ENCODE measurements at places on chromosomes 6 and 20.

DNA sequence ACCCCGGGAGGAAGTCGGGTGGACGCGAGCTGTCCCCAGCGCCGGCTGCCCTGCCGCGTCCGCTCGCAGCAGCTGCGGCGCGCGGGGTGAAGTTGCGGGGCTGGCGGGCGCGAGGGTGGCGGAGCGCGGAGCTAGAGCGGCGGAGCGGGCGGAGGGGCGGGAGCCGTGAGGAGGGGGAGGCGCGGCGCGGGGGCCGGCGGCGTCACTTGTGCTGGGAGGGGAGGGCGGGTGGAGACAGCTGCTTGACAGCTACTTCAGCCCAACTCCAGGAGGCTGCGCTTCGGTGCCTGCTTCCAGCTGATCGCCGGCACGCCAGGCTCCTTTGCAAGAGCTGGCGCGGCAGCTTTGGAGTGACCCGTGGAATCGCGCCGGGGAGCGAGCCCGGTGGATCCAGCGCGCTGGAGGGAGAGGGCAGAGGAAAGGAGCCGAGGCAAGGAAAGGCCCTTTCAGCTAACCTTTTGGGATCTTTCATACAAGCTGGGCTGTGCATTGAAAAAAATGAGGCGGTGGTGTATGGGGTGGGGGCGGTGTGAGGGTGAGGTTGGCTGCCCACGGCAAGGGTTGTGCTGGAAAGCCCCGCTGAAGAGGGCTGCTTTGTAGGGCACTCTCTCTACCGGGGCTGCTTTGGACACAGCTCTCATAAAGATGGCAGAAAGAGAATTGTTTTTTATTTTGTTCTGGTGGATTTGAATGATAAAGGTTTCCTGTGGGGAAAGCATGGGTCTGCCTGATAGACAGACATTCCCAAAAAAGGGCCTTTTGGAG, 24.6 kb downstream of the RIPOR2 start:
- DNase-seq: peak; percentile 49

DNA sequence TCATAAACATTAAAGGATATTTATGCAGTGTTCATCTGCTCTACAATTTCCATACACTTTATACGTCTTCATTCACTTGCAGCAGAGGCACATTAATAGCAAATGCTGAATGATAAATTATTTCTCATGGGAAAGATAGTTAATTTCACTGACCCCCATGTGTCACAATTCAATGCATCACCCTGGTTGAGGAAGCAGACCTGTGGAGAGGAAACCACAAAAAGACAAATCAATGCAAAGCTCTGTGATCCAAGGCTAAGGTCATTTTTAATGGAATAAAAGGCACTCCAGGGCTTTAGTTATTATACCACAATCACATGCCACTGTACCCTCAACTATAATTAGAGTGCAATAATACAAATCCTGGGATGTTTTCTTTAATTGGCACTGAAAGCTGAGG, 40.3 kb upstream of the TENT5A start:
- DNase-seq: no peak

- DNase-seq: no peak
Observed at GRCh38 chr6:41901882-41902519, 6.8 kb upstream of the USP49 start.

- no peak for DNase-seq
Observed at GRCh38 chr6:89258912-89259311, 41.8 kb upstream of the GABRR1 start.

DNA sequence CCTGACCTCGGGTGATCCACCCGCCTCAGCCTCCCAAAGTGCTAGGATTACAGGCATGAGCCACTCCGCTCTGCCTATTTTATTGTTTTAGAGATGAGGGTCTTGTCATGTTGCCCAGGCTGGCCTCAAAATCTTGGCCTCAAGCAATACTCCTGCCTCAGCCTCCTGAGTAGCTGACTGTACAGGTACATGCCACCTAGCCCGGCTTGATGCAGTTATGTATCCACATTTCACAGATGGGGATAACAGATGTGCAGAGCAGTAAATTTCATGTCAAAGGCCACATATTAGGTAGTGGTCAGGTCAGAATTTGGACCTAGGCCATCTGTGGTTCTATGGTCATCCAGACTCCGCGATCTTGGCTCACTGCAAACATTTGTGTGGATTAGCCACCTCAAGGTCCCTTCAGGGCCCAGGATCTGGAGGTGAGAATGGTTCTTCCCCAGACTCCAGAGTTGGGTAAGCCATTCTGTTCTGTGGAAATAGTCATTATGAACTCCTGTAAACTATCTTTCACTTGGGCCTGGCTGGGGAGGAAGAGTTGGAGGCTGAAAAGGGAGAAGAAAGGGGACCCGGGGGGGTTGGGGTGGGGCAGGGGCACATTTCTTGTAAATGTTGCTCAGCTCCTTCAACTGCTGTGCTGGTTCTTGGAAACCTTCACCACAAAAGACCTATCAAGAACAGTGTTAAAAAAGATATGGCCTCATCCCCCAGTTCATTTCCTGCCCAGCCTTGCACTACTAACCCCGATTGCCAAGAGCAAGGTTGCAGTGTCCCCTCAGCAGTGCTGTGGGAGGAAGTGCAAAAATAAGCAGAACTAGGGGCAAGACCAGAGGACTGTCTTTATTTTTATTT, 13.0 kb downstream of the PIM1 start:
- DNase-seq: no peak

DNA sequence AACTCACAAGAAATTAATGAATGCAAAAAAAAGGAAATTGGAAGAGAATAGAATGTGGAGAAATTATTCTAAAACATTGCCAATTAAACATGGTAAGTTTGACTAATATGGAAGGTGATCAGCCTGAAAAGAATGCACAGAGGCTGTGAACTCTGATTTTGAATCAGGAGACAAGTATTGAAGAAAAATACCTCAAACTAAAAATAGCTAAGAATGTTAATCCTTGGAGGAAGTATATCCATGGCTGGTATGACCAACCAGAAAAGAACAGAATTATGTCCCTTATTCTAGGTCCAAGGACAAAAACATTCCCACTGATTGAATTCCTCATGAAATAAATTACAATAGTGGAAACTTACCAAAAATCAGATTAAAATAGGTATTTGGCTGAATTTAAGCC, 7.3 kb upstream of the RIMS1 start:
- no peak for DNase-seq

DNA sequence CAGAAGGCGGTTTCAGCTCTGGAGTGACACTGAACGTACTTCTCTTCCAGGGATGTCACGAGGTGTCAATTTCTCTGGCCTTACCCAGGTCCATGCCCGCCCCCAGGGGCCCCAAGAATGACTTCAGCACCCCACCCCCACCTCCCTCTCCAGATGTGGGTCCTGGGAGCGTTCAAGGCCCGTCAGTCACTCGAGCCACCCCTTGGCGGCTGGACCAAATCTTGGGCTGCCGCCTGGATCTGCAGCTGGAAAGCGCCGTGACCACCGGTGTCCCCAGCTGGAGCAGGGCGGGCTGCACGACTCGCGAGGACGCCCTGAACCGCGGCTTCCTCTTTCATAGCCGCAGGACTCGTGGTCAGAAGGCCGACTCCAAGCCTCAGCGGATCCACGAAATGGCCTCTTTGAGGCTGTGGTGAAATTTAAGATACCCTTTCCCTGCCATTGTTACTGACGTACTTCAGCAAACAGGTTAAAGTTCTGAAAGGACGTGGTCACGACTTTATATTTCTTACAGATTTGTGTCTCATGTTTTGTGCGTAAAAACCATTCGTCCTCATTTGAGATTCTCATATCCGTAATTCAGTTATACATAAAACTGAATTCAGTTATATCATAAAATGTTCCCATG, 29.3 kb downstream of the TRIM38 start:
- DNase-seq: peak; percentile 46

- no peak for DNase-seq
Observed at GRCh38 chr6:108656836-108657235, 96.1 kb downstream of the FOXO3 start.

DNA sequence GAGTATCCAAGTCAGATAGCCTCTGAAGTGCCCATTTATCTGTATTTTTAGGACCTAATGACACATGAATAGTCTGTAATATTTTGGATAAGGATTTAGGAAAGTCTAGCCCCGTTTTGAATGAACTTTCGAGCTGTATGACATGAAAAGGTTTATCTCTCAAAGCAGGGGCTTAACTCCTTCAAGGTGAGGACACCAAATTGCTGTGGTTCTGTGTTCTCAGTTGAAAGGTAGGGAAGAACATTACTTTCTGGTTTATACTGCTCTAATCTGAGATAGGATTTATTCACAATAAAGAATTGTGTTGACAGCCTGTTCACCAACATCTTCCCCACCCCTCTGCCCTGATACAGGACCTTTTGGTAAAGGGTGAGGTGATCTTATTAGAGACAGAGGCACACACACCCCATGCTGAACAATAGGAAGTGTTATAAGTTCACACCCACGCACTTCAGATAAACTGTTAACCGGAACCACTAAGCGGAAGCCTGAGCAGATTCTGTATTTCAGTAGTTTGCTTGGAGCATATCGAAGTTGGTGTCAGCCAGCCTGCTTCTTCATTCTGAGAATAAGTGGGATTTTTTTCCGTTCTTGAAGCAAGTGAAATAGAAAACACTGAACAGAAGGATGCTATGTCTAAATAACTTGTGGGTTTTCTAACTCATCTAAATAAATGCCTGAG, 223.3 kb downstream of the TMEM242 start:
- DNase-seq: no peak

DNA sequence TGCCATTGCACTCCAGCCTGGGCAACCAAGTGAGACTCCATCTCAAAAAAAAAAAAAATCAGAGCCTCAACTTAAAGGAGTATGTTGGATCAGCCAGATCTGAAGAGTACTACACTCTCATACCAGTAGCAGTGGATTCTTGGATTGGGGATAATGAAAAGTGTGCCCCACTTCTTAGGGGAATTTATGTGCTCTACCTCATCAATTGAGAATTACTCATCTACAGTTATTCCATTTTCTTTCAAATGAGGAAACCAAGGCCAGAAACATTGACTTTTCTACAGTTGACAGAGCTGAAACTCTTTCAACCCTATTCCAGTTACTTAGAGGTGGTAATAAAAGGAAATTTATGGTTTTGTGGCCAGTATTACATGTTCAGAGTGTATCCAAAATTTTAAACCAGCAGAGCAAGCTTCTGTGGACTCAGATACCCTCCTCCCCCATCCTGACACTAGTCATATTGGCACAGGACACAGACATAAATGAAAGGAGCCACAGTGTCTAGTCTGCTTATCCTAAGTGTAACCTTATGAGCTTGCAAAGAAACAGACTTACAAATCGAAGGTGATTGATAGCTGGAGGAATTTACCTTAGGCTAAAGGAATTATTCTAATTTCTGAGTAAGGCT, 51.2 kb downstream of the ORC3 start:
- DNase-seq: no peak

GRCh38 chr6:71056656-71057055, 99.8 kb upstream of the B3GAT2 start:
- DNase-seq: no peak

- no peak for DNase-seq
Observed at GRCh38 chr6:97449444-97449966, 166.5 kb upstream of the MMS22L start.

DNA sequence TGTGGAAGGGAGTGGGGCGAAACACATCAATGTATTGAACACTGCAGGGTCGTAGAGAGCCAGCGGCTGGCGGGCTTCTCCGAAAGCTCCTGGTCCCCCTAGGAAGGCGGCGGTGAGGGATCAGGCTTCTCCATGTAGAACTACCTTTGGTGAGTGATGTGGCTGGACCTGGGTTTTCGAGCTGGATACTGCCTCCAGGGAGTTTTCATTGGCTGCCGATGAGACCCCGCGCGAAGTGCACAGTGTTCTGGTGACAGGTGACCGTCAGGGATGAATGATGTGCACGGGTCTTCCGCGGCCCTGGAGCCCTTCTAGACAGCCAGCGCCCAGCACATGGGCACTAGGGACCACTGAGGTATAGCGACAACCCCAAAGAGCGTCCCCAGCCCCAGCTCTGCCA, 16.4 kb downstream of the ABT1 start:
- no peak for DNase-seq

GRCh38 chr20:23200914-23201313, 114.8 kb upstream of the CD93 start:
- peak; percentile 41 for DNase-seq

GRCh38 chr20:7146552-7147219, 379.2 kb downstream of the BMP2 start:
- DNase-seq: no peak

- DNase-seq: peak; percentile 58
Observed at GRCh38 chr20:2693286-2694007, 867 bp downstream of the EBF4 start.

Data from HTR-8/SVneo (cell line).